ENCODE measurements at places on chromosomes 12 and 14. TPM values are rescaled to one million over a fixed set of nuclear protein-coding genes. Genes with fewer than 3 reads are reported as not detected.

- DNase-seq = no peak
Measured at GRCh38 chr12:51361161-51362016, 14.9 kb upstream of the CELA1 start.

Gene CCDC177
- total RNA-seq = not detected

GRCh38 chr14:26599291-26599690 is 1.5 kb upstream of the NOVA1 start:
- no peak for DNase-seq

- DNase-seq = no peak
Measured at GRCh38 chr12:26704684-26705460, 128.1 kb downstream of the ITPR2 start.

Gene IRAK3
- 9.2 TPM for total RNA-seq

Gene CISTR
- 4.0 TPM for total RNA-seq

DNA sequence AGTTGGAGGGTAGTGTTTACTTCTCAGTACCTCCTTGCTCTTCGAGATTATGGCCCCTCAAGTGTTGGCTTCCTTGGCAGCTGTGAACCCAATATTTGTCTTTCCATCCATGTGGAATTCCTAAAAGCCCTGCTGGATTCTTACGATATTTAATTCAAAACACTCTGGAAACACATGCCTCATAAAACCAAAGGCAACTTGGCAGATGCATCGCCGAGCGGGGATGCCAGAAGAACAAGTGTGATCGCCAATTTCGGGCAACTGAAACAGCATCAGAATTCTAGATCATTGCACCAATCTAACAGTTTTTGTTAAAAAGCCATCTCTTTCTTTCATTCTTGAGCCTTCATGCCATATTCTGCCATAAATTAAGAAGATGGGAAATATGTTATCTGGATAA is 934.4 kb downstream of the AACS start:
- DNase-seq = no peak

Gene RTL1
- total RNA-seq = not detected

GRCh38 chr14:75427126-75427481 is 718 bp upstream of the JDP2 start:
- DNase-seq = peak; percentile 77

Gene BDKRB2
- total RNA-seq = 0.82 TPM

DNA sequence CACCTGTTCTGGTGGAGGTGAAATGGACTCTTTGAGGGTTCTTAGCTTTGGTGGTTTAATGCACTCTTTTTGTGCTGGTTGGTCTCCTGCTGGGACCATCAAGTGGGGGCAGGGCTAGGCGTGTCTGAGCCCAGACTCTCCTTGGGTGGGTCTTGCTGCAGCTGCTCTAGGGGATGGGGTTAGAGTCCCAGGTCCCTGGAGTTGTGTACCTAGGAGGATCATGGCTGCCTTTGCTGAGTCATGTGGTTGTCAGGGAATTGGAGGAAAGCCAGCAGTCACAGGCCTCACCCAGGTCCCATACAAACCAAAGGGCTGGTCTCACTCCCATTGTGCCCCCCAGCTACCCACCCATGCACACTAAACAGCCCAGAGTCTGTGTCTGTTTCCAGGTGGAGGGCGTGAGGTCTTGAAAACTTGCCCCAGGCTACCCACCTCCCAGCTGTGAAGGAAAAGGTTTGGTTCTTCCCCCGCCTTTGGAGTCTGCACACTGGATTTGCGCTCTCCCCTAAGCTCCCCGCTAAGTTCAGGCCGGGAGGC is 387.7 kb downstream of the TMTC2 start:
- no peak for DNase-seq

Gene OR11G2
- total RNA-seq = not detected

Gene ANKRD33
- not detected for total RNA-seq

DNA sequence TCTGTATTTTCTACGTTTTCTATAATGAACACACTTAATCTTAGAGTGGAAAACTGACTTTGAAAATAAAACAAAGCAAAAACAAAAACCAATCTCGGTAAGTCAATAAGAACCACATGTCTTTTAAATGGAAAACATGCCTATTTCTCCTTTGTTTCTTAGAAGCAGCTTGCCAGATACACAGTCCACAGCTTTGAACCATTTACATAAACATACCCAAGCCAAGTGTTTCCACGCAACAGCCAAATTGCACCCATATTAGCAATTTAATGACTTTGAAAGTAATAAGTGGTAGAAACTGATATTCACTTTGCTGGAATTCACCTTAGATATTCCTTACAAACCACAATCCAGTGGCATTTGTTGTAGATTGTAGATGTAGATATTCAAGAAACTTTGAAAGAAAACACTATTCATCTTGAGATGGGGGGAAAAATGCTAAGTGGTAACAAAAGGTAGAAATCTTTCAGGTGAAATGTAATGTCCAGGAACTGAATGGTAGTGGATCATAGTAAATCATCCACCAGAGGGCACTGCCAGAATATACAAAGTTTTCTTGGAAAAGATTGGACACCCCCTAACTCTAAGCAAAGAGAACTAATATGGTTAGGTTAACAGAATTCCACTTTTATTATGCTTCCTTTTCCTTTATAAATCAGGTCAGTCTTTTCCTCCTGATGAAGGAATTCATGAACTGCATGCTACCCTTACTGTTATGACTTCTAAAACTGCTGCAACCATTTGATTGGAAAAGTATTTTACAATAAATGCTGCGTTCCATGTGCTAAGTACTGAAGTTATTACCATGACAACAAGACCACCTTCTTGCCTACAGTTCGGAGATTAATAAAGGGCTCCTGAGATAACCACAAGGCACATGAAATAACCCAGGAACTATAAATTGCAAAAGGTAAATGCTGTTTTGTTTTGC is 69.8 kb downstream of the RERG start:
- no peak for DNase-seq

- no peak for DNase-seq
Measured at GRCh38 chr12:457676-458075, 2.1 kb upstream of the B4GALNT3 start.

Gene FERMT2
- 123 TPM for total RNA-seq

DNA sequence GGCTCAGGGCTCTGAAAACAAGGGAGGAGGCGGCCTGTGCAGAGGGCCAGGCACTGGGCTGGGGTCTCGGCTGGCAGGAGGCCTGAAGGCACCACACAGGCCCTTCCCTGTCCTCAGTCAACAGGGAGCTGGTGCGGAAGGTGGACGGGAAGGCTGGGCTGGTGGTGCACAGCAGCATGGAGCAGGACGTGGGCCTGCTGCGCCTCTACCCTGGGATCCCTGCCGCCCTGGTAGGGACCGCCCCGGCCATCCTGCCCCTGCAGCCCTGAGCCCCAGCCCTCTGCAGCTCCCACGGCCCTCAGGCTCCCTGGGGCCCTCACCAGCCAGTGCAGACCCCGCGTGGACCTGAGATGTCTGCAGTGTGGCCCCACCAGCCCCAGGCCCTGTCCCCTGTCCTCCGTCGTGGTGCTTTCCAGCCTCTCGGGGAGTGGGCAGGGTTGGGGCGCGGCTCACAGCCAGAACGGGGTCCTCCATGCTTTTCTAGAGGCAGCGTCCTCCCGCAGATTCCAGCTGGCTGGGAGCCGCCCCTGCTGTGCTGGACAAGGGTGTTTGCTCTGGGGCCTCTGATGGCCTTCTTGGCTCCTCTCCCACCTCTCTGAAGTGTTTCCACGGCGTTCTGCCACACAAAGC is 18.1 kb downstream of the ASPG start:
- DNase-seq = peak; percentile 25
